Right lobe of liver (tissue), 6 donors: ENCODE measurements at places on chromosomes 1 and 21. TPM values are rescaled to one million over a fixed set of nuclear protein-coding genes. Genes with fewer than 3 reads are reported as not detected.

FCER1A gene
- not detected for total RNA-seq

UBXN10 gene
- 0.39 TPM for total RNA-seq

TEX50 gene
- total RNA-seq, result not detected

RHBDL2 gene
- not detected for total RNA-seq

USP16 gene
- total RNA-seq, result 20.5 TPM

KCNJ9 gene
- total RNA-seq, result not detected

MROH9 gene
- not detected for total RNA-seq

NUCKS1 gene
- total RNA-seq, result 81.8 TPM

DNA sequence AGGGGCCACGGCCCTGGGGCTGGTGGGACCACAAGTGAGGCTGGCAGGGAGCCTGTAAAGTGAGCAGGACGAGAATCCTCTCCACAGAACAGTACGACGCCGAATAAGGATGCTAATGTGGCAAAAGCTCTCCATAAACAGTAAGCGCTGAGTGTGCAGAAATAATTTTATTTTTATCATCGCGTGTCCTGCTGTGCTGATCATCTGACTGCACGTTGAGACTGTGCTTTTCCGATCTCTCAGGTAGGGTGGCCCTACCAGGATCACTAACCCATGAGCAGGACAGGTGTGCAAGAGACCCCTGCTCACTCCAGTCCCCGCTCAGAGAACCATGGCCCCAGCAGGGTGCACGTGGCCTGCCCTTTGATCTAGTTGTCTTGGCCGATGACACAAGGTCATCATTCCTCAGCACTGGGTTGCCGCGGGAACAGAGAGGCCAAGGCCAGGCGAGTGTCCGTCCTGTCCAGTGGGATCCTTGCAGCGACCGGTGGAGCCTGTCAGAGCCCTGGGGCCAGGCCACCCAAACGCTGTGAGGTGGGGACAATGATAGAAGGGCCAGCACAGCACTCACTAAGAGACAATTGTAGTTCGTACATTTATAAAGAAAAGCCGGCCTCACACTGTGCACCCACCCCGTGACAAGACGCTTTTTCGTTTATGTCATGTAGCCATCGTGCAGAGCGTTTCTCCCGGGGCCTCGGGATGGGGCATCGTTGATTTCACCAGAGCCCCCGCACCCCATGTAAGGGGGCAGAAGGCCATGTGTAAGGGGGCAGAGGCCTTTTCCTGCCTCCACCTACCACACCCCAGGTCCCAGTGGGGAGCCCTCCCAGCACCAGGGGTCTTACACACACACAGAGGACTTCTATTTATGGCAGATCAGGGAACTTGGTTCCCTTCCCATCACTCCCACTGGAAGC is 52.7 kb upstream of the ADARB1 start:
- peak; percentile 54 for DNase-seq

- no peak for DNase-seq
These were observed 216.6 kb downstream of the ATG4C start for GRCh38 chr1:63000508-63000907.

DNA sequence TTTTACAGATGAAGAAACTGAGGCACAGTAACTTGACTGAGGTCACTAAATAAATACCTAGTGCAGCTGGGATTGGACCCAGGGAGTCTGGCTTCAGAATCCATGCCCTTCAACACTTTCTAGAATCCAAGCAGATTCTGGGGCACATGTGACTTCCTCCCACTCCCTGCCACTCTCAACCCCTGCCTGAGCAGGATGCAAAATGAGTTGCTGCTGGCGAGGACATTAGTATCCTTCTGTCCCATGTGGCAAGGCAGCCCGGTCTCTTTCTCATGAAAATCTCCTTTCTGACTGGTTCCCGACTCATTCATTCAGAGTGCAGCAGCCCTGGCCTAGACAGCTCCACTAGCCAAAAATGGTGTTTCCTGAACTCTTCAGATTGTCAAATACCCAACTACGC is 28.4 kb downstream of the TNNT2 start:
- peak; percentile 6 for DNase-seq

DNA sequence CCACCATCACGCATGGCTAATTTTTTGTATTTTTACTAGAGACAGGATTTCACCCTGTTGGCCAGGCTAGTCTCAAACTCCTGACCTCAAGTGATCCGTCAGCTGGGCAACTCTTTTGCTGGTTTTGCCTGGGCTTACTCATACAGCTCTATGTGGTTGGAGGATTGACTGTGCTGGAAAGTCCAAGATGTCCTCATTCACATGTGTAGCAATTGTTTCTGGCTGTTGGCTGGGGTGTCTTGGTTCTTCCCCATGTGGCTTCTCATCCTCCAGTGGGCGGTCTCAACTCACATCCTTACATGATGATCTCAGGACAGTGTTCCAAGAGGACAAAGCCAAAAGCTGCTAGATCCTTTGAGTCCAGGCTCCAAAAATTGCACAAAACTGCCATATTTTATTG is 53.3 kb downstream of the TEX35 start:
- no peak for DNase-seq

DNA sequence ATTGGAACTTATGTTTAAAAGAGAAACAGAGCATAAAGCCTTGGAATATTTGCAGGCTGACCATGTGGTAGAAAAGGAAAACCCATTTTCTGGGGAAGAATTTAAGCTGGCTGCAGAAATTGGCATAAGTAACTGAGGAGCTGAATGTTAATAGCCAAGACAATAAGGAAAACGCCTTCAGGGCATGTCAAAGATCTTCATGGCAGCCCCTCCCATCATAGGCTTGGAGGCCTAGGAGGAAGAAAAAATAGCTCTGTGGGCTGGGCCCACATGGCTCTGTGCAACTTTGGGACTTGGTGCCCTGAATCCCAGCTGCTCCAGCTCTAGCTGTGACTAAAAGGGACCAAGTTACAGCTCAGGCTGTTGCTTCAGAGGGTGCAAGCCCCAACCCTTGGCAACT is 51.5 kb downstream of the CTH start:
- no peak for DNase-seq

GRCh38 chr1:25575191-25575590 is 31.8 kb downstream of the LDLRAP1 start:
- DNase-seq, result no peak

DNA sequence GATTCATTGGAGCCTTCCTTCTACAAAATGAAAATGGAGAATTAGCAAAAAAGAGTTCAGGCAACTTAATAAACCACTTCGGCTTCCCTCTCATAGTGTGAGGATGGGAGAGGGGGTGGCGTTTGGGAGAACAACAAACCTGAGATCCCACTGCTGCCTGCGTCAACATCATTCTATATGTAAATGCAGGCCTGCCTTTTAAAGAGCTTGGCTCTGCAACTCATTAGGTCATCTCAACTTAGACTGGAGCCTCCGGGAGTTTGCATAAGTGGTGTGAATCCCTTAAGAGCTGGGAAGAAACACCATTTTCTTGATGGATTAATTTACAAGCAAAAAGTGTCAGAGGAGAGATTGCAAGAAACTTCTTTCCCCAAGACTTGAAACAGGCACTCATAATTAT is 127.6 kb upstream of the DAB1 start:
- DNase-seq, result no peak

DNA sequence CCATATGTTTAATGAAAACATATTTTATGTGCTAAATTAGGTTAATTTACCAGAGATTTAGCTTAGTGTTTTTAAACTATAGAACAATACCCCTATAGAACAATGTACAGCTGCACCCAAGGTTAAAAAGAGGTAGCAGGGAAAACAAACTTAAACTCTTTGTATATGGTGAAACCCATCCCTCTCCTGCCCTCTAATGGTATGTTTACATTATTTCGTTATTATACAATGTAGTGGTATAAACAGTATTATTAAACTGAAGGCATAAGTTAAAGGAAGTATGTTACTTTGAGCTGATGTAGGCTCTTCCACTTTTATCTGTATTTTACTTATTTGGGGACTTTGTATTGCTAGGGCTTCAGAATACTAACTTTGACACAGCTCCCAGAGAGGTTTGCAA is 16.7 kb upstream of the ZYG11A start:
- DNase-seq, result no peak

- no peak for DNase-seq
These were observed 65.5 kb upstream of the AK4 start for GRCh38 chr1:65082346-65083040.

- DNase-seq, result no peak
These were observed 2.5 kb downstream of the IL24 start for GRCh38 chr1:206899717-206900116.

- DNase-seq, result peak; percentile 91
These were observed 27.8 kb downstream of the TMPRSS2 start for GRCh38 chr21:41480086-41480690.

- DNase-seq, result no peak
These were observed 1.2 kb upstream of the CAPN2 start for GRCh38 chr1:223711173-223711572.

DNA sequence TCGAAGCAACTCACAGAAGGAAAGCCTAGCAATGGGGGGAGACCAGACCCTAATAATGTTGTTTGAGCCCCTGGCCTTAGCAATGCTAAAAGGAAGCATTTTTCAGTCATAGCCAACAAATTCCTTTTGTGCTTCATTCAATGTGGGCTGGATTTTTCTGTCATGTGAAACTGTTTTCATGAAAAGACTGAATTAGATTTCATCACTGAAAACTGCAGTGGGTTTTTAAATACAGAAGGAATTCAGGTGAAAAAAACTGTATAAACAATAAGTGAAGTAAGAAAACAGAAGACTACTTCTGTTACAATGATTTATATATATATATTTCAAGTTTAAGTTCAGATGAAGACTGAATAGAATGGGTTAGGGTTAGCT is 204.8 kb downstream of the SMYD3 start:
- no peak for DNase-seq

- DNase-seq, result no peak
These were observed 182.2 kb downstream of the GIPC2 start for GRCh38 chr1:78227705-78228635.

DNA sequence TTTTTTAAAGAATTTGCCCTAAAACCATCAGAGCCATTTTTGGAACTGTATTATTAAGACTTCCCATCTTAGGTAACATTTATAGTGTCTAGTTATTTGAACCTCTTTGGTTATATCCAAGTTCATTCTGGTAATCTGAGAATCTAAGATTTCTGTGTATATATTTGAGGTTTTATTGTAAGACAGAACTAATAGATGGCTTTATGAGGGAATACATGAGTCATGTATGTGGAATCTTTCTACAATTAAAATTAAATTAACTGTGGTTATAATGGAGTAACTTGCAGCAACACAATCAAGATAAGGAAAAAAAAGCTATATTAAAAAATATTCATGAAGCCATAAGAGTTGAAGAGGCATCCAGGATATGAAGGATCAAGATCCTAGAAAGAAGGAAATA is 92.1 kb downstream of the UBE2U start:
- no peak for DNase-seq

DNA sequence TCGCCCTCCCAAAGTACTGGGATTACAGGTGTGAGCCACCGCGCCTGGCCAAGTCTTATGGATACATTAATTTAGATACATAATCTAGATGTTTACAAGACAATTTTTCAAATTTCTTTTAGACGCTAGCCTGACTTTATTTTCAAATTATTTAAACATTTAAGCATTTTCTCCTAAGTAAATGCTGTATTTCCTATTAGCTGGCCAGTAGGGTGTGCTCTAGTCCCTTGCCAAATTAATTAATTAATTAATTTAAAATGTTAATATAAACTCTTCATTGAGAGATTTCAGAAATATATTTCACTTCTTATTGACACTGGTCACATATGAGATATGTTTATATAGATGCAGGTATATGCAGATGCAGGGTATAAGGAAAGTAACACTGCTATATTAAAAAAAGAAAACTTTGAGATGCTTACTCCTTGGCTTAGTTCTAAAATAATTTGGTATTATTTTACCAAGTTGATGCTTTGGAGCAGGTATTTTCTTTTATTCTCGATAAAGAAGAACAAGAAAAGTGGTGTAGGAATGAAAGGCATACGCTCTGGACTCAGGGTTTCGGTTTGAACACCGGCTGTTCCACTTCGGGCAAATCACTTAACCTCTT is 5.2 kb upstream of the ERRFI1 start:
- no peak for DNase-seq

DNA sequence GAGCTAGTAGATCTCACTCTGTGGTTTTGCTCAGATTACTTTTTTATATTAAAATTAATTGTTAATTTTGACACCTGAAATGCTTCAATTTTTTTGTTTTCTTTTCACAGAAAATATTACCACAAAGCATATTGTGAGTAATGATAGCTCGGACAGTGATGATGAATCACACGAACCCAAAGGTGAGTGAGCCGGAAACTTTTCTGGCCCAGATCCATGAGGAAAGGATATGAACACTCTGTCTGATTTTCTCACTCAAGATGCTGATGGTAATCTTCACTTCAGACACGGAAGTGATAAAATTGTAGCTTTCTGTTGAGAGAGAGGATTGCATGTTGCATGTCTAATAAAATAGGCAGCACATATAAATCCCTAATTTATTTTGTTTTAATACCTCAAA is 121.8 kb downstream of the PLA2G4A start:
- no peak for DNase-seq

DNA sequence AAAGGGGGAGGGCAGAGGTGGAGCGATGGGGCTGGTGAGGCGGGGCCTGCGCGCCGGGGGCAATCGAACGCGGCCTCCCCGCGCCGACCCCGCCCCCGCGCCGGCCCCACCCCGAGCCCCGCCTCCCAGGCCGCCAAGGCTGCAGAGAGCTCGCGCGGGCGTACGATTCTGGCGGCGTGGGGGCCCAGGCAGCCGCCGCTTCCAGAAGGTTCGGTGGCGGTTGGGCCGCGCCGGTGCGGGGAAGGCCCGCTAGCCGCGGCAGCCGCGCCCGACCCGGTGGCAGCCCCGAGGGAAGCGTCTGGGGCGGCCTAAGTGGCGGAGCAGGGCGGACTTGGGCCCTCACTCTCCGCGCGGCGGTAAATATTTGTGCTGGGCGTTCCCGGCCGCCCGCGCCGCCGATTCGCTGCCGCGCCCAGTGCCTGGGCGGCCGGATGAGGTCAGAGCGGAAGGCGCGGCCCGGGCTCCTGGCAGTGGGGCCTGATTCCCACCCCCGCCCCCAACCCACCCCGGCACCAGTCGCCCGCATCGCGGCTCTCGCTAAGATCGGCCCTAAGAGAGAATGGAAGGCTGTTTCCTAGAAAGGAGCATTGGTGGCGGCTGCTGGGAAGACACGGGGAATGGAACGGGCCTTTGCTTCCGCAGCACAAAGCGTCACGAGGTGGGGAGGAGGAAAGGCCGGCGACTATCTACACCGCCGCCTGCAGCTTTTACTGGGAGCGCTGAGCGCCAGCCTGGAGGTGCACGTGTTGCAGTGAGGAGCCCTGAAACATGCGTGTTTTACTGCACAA is at the start of gene ACOT7:
TSS of gene ACOT7 (minus strand) at position 368 of the 788 bp plus-strand sequence. CDS start 368 bp downstream, outside the sequence.
- DNase-seq, result peak; percentile 91
